ENCODE measurements at places on chromosomes 7 and 10.

- no peak for DNase-seq
These were observed 9.0 kb downstream of the LFNG start for GRCh38 chr7:2528481-2529095.

DNA sequence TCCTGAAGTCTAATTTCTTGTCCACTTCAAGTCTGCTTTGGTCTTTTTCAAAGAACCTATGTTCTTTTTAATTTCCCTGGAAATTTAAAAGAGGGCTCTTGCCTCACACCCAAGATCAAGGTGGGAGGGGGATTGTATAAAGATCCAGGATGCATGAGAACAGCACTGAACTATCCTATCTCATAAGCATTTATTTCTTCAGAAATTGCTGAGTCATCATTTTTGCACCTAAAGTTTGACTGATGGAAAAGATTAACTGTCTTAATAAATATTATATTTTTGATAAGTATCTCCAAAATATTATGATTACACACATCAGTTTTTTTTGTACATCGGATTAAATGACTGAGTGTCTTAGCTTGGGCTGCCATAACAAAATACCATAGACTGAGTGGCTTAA is 90.5 kb downstream of the RPS24 start:
- DNase-seq, result no peak

DNA sequence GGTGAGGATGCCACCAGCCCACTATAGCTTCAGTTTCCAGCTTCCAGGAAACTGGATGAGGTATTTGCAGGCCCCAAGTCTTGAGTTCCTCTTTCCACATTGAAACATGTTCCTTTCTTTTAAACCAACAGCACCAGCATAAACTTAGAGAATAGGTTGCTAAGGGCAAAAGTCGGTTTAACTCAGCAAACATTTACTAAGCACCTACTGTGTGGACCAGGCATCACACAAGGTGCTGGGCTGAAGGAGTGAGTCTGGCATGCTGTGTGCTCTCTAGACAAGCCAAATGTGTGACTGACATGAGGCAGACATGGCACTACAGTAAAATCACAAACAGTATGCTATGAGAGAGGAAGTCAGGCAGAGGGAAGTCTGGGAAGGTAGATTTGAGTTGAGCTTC is 11.0 kb upstream of the RASSF4 start:
- DNase-seq, result no peak

GRCh38 chr7:92609921-92610518 is 19.8 kb upstream of the FAM133B start:
- no peak for DNase-seq

DNA sequence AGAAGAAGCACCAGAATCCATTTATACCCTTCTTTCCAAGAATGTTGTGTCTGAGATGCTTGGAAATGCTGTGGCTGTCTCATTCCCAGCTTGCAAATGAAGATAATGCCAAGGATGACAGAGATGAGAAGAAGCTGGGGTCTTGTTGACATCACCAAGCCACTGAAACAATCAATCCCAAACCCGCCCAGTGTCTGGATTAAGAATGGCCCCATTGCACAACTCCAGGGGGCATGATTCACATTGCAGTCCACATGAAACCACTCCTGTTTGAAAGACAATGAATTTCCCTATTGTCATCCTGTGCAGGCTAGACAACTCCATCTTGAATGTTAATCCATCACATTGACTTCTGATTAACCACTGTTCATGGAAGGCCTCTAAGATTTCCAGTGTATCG is 28.6 kb downstream of the SORBS1 start:
- no peak for DNase-seq

GRCh38 chr7:103879411-103879810 is 110.0 kb downstream of the RELN start:
- no peak for DNase-seq

DNA sequence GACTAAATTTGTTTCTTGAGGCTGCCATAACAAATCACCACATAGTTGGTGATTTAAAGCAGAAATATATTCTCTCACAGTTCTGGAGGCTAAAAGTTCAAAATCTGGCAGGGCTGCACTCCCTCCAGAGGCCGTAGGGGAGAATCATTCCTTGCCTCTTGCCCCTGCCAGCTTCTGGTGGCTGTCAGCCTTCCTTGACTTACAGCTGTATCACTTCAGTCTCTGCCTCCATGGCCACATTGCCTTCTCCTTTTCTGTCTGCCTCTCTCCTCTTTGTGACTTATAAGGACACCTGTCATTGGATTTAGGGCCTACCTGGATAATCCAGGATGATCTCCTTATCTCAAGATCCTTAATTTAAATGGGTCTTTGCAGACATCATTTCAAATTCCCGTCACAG is 5.8 kb upstream of the LRRC4 start:
- DNase-seq, result no peak
